ENCODE measurements at places on chromosomes 1 and 21. TPM values are rescaled to one million over a fixed set of nuclear protein-coding genes. Genes with fewer than 3 reads are reported as not detected.

- no peak for DNase-seq
These were observed 21.2 kb downstream of the CEP170 start for GRCh38 chr1:243233908-243234307.

GRCh38 chr1:92447976-92448375 is 38.7 kb downstream of the GFI1 start:
- DNase-seq = no peak

DNA sequence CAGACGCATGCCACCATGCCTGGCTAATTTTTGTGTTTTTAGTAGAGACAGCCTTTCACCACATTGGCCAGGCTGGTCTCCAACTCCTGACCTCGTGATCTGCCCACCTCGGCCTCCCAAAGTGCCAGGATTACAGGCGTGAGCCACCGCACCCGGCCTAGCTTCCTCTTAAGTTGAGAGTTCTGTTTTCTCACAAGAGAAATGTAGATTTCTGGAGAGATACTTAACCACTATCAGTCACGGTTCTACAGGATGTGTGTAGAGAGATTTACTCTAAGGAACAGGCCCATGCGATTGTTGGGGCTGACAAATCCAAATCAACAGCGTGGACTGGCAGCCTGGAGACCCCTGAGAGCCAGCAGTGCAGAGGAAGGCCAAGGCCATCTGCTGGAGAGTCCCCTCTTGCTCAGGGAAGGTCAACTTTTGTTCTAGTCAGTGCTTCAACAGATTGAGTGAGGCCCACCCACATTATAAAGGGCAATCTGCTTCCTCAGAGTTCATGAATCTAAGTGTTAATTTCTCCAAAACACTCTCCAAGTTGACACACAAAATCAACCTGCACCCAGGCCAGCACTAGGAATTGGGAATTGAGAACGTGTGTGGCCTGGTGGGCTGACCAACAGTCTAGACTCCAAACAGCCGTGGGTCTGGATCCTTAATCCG is 38.7 kb downstream of the CHAF1B start:
- no peak for DNase-seq

Gene TENT5C
- 150 TPM for total RNA-seq

Gene PGBD5
- not detected for total RNA-seq

GRCh38 chr1:113777561-113777960 is 18.3 kb upstream of the PHTF1 start:
- no peak for DNase-seq

GRCh38 chr21:37153196-37153934 is 80.3 kb downstream of the TTC3 start:
- no peak for DNase-seq

DNA sequence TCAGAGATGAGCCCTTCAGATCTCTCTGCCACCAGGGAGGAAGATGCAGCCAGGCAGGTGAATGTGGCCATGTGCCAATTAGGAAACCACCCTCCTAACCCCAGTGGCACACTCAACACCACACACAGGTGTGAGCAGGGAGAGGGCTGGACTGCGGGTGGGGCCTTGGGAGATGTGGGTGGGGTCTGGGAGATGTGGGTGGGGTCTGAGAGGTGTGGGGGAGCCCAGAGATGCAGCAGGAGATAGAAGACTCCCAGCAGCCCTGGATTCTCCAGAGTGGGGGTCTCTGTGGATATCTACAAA is 43.2 kb upstream of the COL6A1 start:
- no peak for DNase-seq

DNA sequence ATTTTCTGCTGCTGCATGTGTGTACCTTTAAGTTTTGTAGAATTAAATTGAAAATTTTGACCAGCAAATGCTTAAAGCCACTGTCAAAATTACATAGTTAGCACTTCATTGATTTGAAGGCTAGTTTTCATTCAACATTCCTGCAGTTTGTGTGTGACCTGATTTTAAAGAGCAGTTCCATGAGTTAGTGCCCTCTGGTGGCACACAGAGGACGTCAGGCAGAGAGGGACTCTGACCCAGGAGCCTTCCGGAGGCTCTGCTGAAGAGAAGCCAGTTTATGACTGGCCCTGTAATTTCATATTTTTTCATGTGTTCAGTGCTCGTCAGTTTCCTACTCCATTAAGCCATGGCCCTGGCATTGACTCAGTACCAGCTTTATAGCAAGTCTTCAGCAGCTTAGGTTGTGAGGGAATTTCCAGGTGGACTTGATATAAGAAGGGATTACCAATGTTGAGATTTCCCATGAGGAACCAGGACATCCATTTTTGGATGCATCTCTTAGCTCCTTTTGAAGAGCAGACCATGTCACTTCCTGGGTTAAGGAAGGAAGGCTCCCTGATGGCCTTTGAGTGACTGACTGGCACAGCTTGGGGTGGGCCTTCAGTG is 104.7 kb downstream of the CAMTA1 start:
- DNase-seq = peak; percentile 12

Gene CCDC185
- not detected for total RNA-seq

- peak; percentile 70 for DNase-seq
These were observed 5.0 kb upstream of the CHI3L2 start for GRCh38 chr1:111222308-111223125.

DNA sequence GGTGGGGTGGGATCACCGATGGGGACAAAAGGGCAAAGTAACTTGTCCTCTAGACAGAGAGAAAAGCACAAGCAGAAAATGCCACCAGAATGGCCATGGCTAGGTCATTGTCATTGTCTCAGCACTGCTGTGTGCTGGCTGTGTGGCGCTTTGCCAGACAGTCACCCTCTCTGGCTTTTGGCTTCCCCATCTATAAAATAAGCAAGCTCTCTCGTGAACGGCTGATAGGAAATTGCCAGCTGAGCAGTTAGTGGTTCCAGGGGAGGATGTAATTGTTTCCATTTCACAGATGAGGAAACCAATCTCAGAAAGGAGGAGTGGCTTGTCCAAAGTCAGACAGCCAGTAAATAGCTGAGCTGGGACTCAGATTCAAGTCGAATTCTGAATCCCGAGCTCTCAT is 32.5 kb downstream of the PADI2 start:
- no peak for DNase-seq

GRCh38 chr1:29708796-29709703 is 472.7 kb downstream of the PTPRU start:
- no peak for DNase-seq

DNA sequence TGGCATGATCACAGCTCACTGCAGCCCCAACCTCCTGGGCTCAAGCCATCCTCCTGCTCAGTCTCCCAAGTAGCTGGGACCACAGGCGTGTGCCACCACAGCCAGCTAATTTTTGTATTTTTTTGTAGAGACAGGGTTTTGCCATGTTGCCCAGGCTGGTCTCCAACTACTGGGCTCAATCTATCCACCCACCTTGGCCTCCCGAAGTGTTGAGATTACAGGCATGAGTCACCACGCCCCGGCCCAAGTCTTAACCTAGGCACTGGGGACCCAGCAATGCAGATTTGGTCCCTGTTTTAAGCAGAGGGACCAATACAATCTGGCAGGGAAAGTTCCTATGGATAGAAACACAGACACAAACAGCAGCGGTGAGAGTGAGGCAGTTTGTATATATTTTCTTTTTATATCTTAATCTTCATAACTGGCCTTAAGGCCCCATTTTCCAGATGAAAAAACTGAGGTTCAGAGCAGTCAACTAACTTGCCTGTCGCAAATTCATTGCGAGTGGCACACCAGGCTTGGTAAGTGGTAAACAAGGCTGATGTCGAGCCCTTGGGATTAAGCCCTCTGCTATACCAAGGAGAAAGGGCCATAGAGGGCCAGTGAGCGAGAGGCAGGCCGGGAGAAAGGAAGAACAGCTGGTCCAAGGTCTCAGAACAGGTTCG is 77.8 kb upstream of the TINAGL1 start:
- DNase-seq = no peak

DNA sequence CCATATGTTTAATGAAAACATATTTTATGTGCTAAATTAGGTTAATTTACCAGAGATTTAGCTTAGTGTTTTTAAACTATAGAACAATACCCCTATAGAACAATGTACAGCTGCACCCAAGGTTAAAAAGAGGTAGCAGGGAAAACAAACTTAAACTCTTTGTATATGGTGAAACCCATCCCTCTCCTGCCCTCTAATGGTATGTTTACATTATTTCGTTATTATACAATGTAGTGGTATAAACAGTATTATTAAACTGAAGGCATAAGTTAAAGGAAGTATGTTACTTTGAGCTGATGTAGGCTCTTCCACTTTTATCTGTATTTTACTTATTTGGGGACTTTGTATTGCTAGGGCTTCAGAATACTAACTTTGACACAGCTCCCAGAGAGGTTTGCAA is 16.7 kb upstream of the ZYG11A start:
- no peak for DNase-seq

DNA sequence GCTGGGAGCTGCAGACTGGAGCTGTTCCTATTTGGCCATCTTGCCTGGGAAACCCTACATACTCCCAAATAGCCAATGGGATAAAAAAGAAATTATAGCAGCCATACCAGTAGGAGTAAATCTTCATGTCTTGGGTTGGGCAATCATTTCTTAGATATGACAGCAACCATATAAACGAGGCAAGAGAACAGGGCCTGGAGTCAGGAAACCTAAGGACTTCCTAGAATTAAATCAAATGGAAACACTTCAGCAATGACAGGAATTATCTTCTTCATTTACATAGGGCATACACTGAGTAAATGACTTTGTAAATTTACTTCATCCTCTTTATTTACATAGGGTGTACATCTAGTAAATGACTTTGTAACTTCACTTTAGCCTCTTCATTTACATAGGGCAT is 286.6 kb upstream of the POGK start:
- no peak for DNase-seq

DNA sequence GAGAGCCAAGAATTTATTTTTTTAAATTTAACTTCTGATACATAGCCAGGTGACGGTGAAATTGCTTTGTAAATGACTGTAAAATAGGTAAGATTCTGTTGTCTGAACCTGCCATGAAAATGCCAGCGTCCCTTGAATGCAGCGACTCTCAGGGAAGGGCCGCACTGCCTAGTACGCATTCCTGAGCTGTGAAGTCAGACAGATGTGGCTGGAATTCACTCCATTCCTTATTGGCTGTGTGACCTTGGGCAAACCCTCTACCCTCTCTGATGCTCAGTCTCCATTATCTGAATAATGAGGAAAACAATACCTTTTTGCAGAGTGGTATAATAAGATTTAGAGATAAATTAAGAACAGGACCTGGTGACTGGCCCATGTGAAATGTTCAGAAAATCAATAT is 167.1 kb upstream of the DAB1 start:
- no peak for DNase-seq

Gene PM20D1
- total RNA-seq = 0.52 TPM

Data from CD8-positive, alpha-beta T cell (primary cell).